ENCODE measurements at places on chromosomes 5 and 9.
A peak's percentile ranks its signal among the peaks of the same experiment; 100 is the strongest.

DNA sequence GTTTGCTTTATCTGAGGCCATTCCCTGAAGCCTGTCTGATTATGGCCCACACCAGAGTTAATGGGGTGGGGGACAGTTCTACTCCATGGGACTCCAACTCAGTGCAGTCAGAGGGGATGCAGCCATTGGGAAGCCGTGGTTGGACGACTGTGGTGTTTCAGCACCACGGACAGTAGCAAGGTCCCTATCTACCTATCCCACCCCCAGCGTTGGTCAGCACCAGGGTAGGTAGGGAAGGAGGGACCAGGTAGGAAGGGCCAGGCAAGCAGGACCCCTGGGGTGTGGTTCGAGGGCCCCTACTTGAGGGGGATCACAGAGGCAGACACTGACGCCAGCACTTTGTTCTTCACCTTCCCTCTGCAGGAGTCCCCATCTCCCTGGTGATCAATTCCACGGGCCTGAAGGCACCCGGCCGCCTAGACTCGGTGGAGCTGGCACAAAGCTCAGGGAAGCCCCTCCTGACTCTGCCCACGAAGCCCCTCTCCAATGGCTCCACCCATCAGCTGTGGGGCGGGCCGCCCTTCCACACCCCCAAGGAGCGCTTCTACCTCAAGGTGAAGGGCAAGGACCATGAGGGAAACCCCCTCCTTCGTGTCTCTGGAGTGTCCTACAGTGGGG, 33.2 kb downstream of the HMCN2 start:
- no peak for DNase-seq

GRCh38 chr5:68746220-68746619, 347.6 kb upstream of the SLC30A5 start:
- DNase-seq, result no peak

DNA sequence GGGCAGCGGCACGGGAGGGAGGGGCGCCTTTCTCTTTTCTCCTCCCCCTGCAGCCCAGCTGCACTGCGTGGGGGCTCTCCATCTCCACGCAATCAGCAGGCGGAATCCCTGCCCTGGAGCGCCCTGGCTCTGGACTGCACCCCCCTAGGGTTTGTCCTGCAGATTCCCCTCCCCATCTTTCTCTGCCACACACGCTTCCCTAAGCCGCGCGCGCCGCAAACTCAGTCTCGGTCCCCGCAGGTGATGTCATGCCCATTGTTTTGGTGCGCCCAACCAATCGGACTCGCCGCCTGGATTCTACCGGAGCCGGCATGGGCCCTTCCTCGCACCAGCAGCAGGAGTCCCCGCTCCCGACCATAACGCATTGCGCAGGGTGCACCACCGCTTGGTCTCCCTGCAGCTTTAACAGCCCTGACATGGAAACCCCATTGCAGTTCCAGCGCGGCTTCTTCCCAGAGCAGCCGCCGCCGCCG, at the start of gene KCNN2:
KCNN2 (plus strand) TSS at position 347 of the 473 bp plus-strand sequence; CDS start at position 417, 70 bp downstream.
- DNase-seq, result peak; percentile 59

DNA sequence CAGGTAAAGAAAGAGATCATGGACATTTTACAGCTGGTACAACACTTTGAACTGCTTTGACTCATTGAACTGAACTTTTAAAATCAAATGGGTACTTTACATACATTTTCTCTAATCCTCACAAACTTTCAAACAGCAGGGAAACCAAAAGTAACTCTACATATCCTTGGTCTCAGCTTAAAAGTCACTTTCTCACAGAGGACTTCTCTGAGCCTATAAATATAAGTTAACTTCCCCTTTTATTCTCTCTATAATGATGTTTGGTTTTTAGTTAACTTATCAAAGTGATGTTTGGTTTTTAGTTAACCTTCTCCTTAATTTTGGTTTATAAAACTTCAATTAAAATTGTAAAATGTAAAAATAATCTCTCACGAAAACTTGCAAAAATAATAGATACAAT, 209.8 kb downstream of the MCTP1 start:
- no peak for DNase-seq

DNA sequence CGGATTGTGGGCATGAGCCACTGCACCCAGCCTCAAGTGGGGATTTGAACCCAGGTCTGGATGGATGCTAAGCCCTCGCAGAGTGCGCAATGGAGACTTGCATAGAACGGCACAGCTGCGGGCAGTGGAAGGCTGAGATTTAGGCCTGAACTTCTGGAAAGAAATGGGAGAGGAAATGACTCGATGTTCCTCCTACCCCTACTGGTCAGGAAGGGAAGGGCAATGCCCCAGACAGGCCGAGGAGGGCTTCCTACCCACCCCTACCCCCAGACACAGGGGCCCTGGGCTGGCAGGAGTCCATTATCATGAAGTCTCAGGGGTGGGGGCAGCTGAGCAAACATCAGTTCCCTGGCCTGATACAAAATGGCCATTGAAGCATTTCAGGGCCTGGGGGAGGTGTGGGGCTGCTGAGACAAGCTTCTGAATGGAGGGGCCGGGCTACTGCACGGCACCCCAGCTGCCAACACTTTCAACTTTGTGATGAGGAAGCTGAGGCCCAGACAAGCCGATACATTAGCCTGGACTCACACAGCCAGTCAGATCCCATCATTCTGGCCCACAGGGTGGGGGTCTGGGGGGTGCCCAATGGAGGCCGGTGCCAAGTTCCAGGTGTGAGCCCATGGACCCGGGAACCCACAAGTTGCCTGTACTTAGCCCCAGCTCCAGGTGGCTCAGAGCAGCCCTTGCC, 13.5 kb upstream of the WDR38 start:
- no peak for DNase-seq

- DNase-seq, result no peak
Observed at GRCh38 chr5:29744618-29745017, 1448.9 kb upstream of the CDH6 start.

DNA sequence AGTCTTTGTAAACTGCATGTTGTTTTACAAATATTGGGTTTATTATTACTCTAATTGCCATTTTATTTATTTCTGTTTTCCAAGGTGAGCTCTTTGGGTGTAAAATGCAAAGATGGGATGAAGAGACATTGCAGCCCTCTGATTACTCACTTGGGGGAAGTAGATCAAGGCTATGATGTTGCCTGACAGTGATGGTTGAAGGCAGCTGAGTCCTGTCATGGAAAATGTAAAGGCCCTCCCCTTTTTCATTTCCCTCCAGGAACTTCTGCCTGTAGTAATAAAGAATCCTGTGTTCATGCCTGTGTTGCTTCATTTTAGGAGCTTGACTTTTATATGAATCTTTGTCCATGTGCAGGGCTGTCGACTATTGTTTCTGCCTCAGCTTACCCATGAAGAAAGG, 605.4 kb upstream of the CLINT1 start:
- no peak for DNase-seq

DNA sequence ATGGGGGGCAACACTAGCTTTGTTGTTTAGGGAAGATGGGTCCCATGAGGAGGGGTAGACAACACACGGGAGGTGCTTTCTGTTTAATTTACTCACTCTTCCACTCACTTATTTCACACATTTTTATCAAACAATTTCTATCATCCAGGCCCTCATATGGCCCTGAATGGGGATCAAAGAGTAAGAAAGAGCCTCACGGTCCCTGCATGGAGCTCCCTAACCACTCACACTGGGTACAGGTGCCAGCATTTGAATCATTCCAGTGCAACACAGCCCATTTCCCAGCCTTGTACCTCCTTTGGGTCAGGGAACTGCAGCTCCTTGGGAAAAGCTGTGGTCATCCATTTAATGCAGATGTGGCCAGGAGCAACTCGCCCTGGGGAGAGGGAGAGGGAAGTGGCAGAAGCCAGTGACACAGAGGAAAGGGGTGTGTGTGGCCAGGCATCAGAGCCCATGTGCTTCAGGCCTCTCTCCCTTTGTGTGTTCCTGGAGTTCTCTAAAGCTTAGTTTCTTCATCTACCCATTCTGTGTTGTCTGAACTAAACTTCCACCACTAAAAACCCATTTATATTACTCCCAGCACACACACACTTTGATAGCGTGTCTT, 185.4 kb downstream of the PJA2 start:
- no peak for DNase-seq

GRCh38 chr9:95880021-95880690, 4.7 kb downstream of the ERCC6L2 start:
- no peak for DNase-seq

- DNase-seq, result no peak
Observed at GRCh38 chr9:89515416-89515815, 17.5 kb upstream of the SEMA4D start.

GRCh38 chr9:127181315-127181580, 58.8 kb upstream of the ANGPTL2 start:
- DNase-seq, result no peak

GRCh38 chr5:78879516-78879915, 105.6 kb downstream of the ARSB start:
- DNase-seq, result no peak

GRCh38 chr9:91948597-91949391, 1.2 kb downstream of the ROR2 start:
- DNase-seq, result peak; percentile 44

GRCh38 chr9:137217276-137218211, 4.5 kb downstream of the RNF208 start:
- DNase-seq, result no peak

GRCh38 chr5:72647806-72648205, 140.6 kb upstream of the ZNF366 start:
- DNase-seq, result no peak

DNA sequence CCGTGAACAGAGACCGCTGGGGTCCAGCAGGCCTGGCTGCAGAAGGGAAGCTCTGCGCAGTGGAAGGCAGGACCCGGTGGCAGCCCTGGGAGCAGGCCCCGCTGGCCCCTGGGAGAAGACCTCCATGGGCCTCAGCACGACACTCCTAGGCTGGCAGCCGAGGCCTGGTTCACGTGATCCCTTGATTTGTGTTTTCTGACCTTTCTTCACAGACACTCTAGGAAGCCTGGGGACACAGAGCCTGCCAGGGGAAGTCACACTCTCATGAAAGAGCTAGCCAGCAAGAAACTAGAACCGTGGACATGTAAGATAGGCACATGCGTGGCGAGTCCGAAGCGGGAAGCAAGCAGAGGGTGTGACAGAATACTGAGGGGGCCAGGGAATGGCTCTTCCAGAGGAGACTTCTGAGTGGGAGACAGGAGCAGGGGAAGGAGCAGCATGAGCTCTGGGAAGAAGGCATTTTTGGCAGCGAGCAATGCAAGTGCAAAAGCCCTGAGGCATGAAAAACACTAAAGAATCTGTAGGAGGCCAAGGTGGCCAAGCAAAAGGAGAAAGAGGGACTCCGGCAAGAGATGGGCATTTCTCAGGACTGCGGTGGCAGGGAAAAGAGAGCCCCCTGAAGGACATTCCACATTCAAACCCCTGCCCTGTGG, 26.6 kb upstream of the IL17B start:
- DNase-seq, result no peak

GRCh38 chr5:128300181-128300580, 216.6 kb downstream of the SLC12A2 start:
- no peak for DNase-seq

GRCh38 chr5:79301046-79301712, 65.2 kb downstream of the JMY start:
- no peak for DNase-seq

DNA sequence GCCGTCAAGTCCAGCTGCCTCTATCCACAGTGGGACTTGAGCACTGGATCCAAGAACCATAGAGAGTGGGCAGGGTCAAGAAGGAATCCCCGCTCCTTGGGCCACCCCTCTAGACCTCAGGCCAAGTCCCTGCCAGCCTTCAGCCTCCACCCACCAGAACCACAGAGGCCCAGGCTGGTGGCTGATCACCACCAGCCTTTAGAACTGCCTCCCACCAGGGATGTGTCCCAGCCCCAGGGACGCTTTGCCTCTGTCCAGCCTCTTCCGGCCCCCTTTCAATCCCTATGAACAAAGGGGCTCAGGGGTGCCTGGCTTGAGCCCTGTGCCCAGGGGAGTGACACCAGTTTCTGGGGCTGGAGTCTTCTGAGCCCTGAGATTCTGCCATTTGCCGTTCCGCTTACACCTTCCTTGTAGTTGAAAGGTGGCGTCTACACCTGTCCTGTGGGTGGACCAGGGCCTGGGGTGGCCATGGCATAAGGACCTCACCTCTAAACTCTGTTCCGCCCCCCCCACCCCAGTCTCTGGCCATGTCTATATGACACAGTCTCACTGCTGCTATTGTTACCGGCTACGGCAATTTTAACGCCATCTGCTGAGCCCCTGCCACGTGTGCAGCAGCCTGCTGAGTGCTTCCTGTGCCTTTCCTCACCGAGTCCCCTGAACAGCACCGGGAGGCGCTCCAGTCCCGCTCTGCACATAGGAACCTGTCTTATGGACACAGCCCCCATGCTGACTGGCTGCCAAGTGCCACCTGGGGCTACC, 35.7 kb upstream of the ORM1 start:
- peak; percentile 82 for DNase-seq
